GM12878 (cell line): ENCODE measurements at places on chromosomes 4 and X. TPM values are rescaled to one million over a fixed set of nuclear protein-coding genes. Genes with fewer than 3 reads are reported as not detected.

The PAK3 gene
- polyA plus RNA-seq: not detected in 2 replicates

The GALNTL6 gene
- polyA plus RNA-seq: not detected in 2 replicates

The CSAG2 gene
- 0.40 and 0.51 TPM in 2 replicates for polyA plus RNA-seq

The DSPP gene
- polyA plus RNA-seq: not detected in 2 replicates

The SMIM43 gene
- polyA plus RNA-seq: 0.14 TPM in 1 of 2 replicates, not detected in the other

The EFHC2 gene
- polyA plus RNA-seq: not detected in 2 replicates

The MAOB gene
- polyA plus RNA-seq: not detected in 2 replicates

The LRCH2 gene
- not detected in 2 replicates for polyA plus RNA-seq

The GAGE2A gene
- not detected in 2 replicates for polyA plus RNA-seq

The CSN1S1 gene
- polyA plus RNA-seq: not detected in 2 replicates

The FAM47E gene
- not detected in 2 replicates for polyA plus RNA-seq

The TXK gene
- polyA plus RNA-seq: 1.1 and 1.2 TPM in 2 replicates

The HTR2C gene
- not detected in 2 replicates for polyA plus RNA-seq
